ENCODE measurements at places on chromosomes 11 and 22.

DNA sequence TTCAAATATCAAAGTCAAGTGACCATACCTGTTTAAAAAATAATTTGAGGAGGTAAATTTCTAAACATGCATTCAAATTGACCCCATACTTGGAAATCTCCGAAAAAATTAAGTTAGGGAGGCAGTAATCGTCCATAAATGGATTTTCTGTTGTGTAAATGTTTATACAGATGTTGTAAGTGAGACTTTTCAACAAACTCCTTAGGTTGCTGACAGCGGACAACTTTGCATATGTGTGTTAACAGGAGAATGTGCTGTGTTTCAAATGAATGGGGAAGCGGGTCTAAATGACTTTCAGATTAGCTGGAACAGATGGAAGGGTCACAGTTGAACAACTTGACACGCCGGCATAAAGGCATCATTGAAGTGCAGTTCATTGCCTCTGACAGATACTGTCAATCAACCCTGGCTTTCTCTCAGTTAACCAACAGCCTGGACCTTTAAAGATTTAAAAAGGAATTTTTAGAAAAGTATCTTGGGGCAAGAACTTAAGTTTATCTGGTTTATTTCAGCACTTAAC, 98.2 kb upstream of the DBX1 start:
- no peak for DNase-seq

- no peak for DNase-seq
Measured at GRCh38 chr22:46355996-46356471, 20.5 kb downstream of the TRMU start.

- peak; percentile 84 for DNase-seq
Measured at GRCh38 chr11:122036018-122036417, 80.0 kb downstream of the BLID start.

DNA sequence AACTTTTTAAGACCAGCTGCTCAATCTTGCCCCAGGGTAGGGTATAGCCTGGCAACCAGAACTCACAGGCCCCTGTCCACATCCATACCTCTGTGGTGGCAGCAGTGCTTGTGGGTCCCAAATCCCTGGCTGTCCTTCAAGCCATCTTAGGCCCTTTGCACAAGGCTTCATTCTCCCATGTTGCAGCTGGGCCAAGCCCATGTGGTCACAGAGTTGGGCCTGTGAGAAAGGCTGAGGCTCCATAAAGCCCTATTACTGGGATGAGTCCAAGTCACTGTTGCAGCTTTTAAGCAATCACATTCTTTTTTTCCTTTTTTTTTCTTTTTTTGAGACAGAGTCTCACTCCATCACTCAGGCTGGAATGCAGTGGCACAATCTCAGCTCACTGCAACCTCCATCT, 47.9 kb upstream of the SLC25A1 start:
- DNase-seq = no peak

DNA sequence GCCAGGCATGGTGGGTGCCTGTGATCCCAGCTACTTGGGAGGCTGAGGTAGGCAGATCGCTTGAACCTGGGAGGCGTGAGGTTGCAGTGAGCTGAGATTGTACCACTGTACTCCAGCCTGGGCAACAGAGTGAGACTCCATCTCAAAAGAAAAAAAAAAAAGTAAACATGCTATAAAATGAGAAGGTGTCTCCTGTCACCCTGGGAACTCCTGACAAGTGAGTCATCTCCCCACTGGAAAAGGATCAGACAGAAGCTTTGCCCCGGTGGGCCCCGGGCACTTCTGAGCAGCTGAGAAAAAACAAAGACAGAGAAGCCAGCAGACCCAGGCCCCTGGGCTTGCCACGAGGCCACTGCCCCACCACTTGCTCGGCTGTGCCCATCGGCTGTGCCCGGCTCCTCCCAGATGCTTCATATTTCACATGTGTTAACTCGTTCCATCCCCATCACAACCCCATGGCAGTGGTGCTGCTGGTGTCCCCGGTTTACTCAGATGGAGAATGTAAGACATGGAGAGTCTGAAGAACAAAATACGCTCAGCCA, 22.3 kb downstream of the TTLL1 start:
- DNase-seq = peak; percentile 71

DNA sequence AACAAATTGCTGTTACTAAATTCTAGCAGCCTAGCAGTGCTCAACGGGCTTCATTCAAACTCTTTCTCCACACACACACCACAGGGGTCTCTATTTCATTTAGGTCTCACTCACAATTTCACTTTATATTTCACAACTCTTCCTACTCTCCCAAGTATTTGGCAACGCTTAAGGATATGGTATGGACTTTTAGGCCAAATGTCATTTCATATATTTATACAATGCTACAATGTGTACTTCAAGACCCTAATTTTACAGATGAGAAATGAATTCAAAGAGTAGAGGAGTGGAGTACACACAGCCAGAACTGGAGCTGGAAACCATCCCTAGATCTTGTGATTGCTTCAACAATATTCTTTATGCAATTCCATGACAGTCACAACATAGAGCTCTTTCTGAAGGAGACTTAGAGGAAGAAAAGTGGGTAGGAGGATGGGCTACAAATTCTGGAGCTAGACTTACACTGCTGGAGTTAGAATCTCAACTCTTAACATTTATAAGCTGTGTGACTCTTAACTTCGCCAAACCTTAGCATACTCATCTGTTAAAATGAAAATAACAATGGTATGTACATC, 2.5 kb upstream of the MS4A13 start:
- DNase-seq = no peak

GRCh38 chr11:14443638-14444037, 56.0 kb downstream of the COPB1 start:
- peak; percentile 48 for DNase-seq

All from choroid plexus epithelial cell (primary cell).